Brain pericyte (primary cell): ENCODE measurements at places on chromosomes 6 and 20.

GRCh38 chr20:37390503-37390890 lies 44.6 kb downstream of the SRC start:
- DNase-seq: no peak

- DNase-seq: no peak
These were observed 59.6 kb downstream of the TIAM2 start for GRCh38 chr6:155054491-155055250.

GRCh38 chr6:87243812-87244211 lies 78.6 kb upstream of the SMIM8 start:
- DNase-seq: no peak

DNA sequence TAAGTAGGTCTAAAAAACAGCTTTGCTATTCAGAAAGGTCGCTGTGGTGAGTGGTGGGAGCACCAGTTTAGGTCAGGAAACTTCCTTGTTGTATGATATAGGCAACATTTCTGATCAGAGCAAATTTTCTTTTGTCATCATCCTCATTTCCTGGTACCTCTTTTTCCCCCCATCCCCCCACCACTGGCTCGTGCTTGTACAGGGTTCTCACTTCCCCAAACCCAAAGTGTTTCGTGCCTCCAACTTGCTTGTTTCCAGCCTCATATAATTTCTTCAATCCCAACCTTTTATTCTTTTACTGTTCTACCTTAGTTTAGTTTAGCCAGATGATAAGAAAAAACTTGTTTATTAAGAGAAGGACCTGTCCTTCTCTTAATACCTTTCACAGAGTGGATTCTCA lies 209.4 kb upstream of the JAG1 start:
- no peak for DNase-seq

DNA sequence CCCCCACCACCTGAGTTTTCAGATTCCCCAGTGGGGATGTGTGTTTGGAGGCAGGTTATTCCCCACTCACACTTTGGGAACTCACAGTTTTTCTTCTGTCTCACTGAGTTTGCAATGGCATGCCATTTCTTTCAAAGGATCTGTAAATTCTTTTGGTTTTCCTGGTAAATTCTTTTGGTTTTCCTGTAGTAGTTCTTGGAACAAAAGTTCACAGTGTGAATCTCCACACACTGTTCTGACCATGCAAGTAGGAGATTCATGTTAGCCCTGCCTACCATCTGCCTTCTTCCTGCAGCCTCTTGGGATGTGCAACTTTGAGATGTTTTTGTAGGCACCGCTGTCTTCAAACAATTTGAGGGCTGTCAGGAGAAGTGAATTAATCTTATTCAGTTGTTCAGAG lies 165.6 kb upstream of the OGFRL1 start:
- DNase-seq: no peak

DNA sequence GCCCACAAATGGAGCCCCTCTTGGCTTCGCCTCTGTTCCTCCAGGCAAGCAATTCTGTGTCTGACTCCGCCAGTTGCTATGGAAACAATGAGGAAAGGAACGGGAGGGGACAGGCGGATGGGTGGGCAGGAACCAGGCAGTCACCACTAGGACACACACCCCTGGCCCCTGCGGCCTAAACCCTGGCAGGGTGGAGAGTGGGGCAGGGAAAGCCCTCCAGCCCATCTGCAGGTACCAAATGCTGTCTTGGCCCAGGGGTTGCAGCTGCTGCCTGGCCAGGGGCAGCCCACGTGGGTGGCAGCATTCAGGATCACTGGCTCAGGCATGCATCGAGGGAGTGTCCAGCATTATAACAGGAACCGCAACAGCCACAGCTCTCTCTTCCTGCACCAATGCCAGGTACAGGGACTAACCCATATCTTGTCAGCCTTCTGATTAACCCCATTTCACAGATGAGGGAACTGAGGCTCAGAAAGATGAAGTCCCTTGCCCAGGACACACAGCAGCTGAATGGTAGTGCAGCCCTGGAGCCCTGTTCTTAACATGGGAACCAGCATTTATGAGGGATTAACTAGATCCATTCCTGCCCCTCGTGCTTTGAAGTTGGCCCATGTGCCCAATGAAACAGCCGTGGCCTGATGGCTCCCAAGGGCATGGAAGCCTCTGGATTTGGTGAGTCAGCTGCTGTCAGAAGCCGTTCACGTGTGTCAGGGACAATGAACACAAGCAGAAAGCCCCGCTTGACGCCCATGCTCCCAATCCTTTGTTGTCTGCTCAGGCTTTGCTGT lies 66.3 kb downstream of the NOL4L start:
- no peak for DNase-seq

- no peak for DNase-seq
These were observed 433.9 kb upstream of the MAP3K7 start for GRCh38 chr6:91020744-91021143.
